ENCODE measurements at places on chromosomes 4 and X.

GRCh38 chr4:41476310-41476885, 61.6 kb upstream of the LIMCH1 start:
- DNase-seq: no peak

DNA sequence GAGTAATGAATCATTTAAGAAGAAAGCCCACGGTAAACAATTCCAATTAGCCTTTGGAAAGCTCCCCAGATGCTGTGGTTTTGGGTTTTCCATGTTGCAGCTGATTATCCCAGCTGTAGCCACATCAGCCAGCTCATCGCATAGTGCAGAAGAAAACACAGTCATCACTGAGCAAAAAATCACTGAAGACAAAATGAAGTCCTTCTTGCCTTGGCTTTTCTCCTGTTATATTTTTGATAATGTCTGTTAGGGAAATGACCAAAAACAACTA, 193.0 kb upstream of the C1QTNF7 start:
- DNase-seq: no peak

GRCh38 chrX:129760155-129760554, 19.6 kb upstream of the SASH3 start:
- DNase-seq: no peak

- DNase-seq: no peak
These were observed 137.7 kb downstream of the LDB2 start for GRCh38 chr4:16760617-16761363.

GRCh38 chr4:98248934-98249333, 12.2 kb upstream of the RAP1GDS1 start:
- no peak for DNase-seq

DNA sequence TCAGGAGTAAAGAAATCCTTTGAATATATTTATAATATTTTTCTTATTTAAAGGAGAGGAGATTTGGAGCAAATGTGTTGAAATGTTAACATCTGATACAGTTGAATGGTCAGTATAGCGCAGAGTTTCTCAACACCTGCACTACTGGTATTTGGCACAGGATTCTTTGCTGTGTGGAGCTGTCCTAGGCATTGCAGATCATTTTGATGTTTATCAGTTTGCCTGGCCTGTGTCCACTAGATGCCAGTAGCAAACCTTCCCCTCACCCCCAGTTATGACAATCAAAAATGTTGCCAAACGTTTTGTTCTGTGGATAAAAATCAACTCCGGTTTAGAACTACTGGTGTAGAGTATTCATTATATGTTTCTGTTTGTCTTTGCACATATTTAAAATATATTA, 765.3 kb upstream of the SLIT2 start:
- peak; percentile 50 for DNase-seq

GRCh38 chr4:8015512-8015911, 75.9 kb upstream of the AFAP1 start:
- peak; percentile 45 for DNase-seq

- DNase-seq: no peak
These were observed 148.4 kb upstream of the GPC4 start for GRCh38 chrX:133563705-133564104.

DNA sequence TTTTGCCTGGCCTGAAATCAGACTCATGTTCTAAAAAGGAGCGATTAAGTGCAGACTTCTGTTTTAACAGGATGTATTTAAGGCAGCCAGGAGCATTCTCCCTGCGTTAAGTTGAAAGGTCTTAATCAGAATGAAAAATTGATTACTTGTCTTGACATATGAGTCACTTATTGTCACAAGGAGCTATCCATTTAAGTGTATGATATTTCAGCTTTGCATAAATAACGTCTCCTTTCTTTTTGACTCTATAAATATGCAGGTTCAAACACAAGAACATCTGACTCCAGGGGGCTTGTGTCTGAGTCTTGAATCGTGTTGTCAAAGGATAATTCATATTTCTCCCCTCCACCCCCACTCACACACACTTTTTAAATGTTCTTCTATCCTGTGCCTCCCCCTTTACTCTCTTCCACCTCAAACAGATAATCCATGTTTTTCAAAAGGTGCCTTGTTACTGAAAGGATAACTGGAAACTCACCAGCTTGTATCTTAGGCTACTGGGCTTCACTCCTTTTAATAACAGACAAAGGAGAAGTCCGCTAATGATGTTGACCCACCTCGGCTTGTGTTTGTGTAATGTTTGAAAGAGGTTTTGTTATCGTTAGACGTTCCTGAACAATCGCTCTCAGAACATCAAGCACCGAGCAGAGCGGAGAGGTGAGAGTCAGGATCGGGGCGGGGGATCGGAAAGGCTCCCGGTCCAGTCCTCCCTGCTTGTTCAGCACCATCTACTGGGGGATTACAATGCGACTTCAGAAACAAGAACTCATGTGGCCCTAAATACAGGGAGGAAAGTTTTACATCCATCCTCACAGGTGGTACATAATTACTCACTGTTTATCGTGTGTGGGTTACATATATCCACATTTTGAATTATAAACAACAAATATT, 107.5 kb upstream of the RPL34 start:
- peak; percentile 78 for DNase-seq

- DNase-seq: no peak
These were observed 7.8 kb downstream of the SPATA4 start for GRCh38 chr4:176187624-176188023.

GRCh38 chrX:123310112-123310511, 126.0 kb downstream of the GRIA3 start:
- no peak for DNase-seq

- no peak for DNase-seq
These were observed 84.8 kb upstream of the ZNF827 start for GRCh38 chr4:146023334-146023967.

GRCh38 chr4:154427149-154427548, 64.5 kb downstream of the DCHS2 start:
- no peak for DNase-seq

DNA sequence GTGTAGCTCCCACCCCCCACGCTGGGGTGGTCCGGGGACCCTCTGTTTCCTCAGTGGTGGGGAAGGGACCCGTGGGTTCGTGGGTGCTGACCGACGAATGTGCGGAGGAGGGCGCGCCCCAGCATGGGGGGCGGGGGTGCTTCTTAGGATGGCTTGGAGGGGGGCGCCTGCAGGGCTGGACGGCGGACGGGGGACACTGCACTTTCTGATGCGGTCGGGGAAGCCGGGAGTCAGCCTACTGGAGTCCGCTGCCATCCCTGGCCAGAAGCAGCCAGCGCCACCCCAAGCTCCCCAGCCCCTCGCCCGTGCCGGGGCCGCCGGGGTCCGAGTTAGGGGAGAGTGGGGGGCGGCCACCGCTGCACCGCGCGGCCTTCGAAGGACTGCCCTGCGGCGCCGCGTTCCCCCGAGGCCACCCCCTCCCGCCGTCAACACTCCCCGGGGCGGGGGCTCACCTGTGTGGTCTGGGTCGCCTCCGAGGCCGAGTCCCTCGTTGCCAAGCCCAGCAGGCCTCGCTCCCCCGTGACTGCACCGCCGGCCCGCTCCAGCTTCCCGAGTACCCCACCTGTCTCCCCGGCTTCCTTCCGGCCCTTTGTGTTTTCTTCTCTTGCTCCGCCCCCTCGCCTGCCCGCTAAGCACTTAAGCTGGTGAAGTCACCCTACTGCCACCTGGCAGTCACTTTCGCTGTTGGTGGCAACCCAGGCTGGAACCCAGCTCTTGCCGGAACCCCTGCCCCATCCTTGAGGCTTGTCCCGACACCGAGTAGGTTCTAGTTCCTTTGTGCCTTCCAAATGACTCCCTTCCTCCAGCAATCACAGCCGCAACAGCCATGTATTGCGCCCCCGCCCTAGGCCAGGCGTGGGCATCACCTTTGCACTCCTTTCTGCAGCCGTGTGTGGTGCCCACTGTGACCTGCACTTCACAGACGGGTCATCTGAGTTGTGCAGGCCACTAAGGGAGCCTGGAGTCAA, at the start of gene OCIAD2:
Gene OCIAD2, minus strand, starts transcription at position 569 of the 968 bp plus-strand sequence. CDS start 2,225 bp downstream, outside the sequence.
- peak; percentile 92 for DNase-seq

GRCh38 chrX:20143111-20143510, 1.5 kb upstream of the EIF1AX start:
- DNase-seq: no peak
